ENCODE measurements at places on chromosomes 2 and 18.

- no peak for DNase-seq
Observed at GRCh38 chr2:54685263-54685775, 38.1 kb upstream of the EML6 start.

GRCh38 chr18:68438983-68439382 is 275.9 kb downstream of the TMX3 start:
- DNase-seq, result no peak

GRCh38 chr18:76476665-76477561 is 18.1 kb downstream of the ZNF516 start:
- no peak for DNase-seq

GRCh38 chr2:239666855-239667376 is 266.1 kb upstream of the HDAC4 start:
- DNase-seq, result peak; percentile 5

- DNase-seq, result no peak
Observed at GRCh38 chr2:38207168-38207567, 131.2 kb upstream of the CYP1B1 start.

DNA sequence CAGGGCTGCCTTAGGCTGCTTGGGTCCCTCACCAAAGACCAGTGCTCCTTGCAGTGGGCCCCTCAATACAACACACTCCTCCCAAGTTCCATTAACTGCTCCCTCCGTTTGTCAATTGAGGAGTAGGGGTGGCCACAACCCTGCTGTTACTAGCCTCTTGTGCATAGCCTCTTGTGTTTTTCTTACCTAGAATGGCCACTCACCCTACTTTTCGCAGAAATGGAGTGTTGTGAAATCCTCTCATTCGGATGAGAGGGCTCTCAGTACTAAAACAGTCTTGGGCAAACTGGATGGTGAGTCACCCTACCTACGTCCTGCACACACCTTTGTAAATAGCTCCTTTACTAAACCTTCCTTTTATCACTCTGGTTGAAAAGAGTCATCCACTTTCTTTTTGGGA is 253.9 kb downstream of the OSR1 start:
- DNase-seq, result no peak

DNA sequence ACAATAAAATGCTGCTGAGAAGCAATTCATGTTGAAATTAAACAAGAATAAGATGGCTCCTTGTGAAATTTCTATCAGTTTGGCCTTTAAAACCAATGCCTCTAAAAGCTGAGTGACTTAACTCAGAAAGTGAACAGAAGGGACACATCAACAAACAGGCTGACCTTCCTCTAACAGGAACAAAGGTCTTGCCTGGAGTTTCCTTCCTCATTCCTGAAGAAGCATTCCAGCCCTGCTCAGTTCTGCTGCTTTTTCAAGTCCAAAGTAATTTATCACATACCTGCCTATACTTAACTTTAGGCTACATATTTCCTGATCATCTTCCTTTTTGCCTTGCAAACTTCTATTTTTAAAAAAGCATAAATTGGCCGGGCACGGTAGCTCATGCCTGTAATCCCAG is 14.1 kb downstream of the PTRHD1 start:
- DNase-seq, result no peak

DNA sequence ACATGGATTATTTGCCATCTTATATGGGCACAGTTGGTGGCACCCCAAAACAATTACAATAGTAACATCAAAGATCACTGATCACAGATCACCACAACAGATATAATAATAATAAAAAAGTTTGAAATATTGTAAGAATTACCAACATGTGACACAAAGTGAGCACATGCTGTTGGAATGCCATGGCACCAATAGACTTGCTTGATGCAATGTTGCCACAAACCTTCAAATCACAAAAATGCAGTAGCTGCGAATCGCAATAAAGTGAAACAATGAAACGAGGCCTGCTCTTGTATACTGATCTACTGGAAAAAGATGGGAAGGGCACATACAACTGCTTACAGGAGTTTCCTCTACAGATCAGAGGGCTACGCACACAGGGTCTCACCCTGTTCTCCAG is 32.2 kb upstream of the AMMECR1L start:
- DNase-seq, result no peak

DNA sequence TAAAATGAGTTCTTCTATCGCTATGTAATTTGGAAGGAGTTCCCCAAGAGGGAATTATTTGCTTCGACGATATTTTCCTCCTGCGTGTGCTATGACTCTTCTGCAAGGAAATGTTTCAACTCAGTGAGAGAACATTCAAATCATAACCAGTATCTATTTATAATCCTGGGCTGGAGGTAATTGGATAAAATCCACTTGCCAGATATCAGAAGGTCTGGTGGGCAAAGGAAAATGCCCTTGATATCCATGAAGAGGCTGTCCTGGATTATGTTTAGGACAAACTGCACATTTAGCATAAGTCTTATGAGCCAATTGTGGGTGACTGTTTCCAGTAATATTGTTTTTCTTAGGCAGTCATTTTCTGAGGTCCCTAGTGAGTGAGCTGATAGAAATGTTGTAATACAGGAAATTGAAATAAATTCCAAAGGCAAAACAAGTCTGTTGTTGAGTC is 17.7 kb downstream of the RPIA start:
- DNase-seq, result no peak

GRCh38 chr2:190320696-190321095 is 1.1 kb upstream of the HIBCH start:
- no peak for DNase-seq

GRCh38 chr2:121358291-121358690 is 73.3 kb upstream of the TFCP2L1 start:
- DNase-seq, result no peak

DNA sequence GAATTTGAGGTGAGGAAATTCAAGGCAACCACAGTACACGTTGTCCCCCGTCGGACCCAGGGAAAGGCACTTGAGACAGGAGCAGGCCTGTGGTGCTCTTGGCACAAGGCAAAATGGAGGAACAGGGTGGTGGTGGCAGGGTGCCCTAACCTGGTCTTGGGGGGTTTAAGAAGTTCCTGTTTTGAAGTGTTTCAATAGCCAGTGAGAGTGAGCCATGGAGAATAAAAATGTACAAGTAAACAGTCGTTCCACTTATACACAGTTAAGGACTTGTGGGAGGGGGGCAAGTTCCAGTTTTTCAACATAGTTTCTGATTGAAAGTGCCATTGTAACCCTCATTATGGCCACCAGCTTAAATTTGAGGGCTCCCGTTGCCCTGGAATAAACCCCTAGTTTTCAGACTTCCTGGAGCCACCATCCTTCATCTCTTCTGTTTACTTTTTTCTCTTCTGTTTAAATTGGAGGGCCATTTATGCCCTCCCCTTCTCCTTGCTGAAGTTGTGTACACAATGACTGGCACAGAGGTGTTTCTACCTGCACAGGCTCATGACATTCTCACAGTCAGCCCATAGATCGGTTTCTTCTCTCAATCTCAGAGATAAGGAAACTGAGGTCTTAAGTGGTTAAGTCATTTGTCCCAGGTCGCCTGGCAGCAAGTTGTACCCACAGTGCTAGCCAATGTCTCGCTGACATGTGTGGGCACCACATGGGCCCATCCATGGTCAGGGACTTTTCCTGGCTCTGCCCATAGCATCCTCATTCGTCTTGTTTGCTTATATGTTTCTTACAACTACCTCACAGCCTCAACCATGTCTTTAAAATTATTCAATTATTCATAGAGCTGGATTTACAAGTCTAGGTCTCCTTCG is 66.0 kb upstream of the ST3GAL5 start:
- DNase-seq, result peak; percentile 78

- DNase-seq, result no peak
Observed at GRCh38 chr2:200127848-200128247, 172.5 kb downstream of the MAIP1 start.

DNA sequence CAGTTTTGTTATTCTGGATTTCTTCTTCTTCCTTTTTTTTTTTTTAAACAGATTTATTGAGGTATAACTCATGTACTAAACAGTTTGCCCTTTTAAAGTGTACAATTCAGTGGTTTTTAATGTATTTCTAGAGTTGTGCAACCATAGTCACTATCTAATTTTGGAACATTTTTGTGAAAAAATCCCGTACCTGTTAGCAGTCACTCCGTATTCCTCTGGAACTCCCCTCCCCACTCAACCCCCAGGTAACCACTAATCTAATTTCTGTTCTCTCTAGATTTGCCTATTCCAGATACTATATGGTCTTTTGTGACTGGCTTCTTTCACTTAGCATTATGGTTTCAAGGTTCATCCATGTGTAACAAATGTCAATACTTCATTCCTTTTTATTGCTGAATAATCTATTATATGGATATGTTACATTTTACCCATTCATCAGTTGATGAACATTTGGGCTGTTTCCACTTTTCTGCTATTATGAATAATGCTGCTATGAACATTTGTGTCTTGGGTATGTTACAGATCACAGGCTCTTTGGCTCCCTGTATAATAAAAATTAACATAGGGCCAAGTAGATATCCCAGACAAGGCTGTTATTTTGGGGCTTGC is 21.9 kb downstream of the EHBP1 start:
- no peak for DNase-seq

DNA sequence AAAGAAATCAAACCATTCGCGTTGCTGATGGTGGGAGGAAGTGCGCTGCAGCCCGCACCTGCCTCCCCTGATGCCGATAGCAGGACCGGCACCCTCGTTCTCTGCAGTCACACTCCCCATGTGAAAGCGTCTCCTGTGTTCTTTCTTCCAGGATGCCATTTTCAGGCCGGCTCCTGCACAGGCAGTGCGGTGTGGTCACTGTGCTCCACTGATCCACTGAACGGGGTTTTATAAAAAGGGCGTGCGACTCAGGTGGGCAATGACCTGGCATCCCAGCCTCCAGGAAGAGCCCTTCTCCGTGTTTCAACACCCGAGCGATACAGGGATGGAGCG is 88.3 kb upstream of the SNTG2 start:
- DNase-seq, result no peak

GRCh38 chr2:158828378-158829164 is 33.5 kb downstream of the DAPL1 start:
- DNase-seq, result no peak

DNA sequence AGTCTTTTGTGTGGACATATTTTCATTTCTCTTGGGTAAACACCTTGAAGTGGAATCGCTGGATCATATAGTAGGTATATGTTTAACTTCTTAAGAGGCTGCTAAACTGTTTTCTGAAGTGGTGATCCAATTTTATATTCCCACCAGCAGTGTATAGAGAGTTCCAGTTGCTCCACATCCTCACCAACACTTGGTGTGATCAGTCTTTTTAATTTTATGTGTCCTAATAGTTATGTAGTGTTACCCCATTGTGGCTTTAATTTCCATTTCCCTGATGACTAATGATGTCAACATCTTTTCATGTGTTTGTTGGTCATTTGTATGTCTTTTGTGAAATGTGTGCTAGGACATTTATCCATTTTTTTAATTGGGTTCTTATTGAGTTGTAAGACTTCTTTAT is 56.9 kb downstream of the DGKD start:
- DNase-seq, result no peak

- DNase-seq, result no peak
Observed at GRCh38 chr2:218168016-218168415, 1.3 kb upstream of the CXCR1 start.

- peak; percentile 41 for DNase-seq
Observed at GRCh38 chr2:206981739-206982340, 42.5 kb downstream of the CPO start.

DNA sequence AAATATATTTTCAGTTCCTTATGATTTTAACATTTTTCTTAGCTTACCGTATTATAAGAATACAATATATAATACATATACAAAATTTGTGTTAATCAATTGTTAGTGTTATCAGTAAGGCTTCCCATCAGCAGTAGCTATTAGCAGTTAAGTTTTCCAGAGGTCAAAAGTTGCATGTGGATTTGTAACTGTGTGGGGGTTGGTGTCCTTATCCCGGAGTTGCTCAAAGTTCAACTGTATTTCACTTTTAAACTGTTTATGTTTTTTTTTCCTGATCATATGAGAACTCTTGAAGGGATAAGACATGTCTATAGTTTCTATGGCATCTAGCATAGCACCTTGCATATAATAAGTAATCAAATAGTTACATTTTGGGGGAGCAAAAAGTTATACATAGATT is 11.9 kb upstream of the MFSD6 start:
- DNase-seq, result no peak

- DNase-seq, result no peak
Observed at GRCh38 chr2:142332196-142332595, 201.4 kb upstream of the LRP1B start.

All from NCI-H1105 (cell line).